ENCODE measurements at places on chromosomes 2 and 18.

GRCh38 chr2:84901593-84902120, 3.8 kb upstream of the TMSB10 start:
- no peak for DNase-seq

DNA sequence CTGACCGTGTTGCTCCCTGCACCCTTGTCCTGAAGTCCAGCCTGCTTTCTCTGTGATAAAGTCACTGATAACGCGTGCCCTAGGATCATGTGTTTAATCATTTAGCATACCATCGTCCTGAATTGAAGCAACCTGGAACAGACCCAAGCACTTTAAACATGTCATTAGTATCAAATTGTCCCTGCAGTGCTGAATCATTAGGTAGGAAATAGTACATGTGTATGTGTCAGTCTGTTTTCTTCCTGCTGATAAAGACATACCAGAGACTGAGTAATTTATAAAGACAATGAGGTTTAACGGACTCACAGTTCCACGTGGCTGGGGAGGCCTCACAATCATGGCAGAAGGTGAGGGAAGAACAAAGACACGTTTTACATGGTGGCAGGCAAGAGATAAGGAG, 2.8 kb downstream of the ASB18 start:
- DNase-seq = no peak

DNA sequence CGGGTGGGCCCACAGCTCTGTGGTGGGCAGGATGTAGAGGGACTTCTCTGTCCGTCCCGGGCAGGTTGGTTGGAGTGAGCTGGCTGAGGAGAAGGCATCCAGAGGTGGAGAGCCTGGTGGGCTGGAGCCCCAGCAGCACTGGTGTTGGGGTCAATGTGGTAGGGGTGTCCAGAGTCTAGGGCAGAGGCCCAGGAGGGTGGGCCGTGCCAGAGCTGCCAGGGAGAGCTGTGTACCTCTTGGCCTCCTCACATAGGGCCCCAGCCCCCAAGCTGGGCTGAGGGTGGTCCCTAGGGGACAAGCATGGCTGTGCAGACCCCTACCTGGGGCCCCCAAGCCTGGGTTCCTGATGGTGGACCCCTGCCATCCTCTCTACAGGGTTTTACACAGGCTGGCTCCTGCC, 16.0 kb downstream of the ANO7 start:
- no peak for DNase-seq

DNA sequence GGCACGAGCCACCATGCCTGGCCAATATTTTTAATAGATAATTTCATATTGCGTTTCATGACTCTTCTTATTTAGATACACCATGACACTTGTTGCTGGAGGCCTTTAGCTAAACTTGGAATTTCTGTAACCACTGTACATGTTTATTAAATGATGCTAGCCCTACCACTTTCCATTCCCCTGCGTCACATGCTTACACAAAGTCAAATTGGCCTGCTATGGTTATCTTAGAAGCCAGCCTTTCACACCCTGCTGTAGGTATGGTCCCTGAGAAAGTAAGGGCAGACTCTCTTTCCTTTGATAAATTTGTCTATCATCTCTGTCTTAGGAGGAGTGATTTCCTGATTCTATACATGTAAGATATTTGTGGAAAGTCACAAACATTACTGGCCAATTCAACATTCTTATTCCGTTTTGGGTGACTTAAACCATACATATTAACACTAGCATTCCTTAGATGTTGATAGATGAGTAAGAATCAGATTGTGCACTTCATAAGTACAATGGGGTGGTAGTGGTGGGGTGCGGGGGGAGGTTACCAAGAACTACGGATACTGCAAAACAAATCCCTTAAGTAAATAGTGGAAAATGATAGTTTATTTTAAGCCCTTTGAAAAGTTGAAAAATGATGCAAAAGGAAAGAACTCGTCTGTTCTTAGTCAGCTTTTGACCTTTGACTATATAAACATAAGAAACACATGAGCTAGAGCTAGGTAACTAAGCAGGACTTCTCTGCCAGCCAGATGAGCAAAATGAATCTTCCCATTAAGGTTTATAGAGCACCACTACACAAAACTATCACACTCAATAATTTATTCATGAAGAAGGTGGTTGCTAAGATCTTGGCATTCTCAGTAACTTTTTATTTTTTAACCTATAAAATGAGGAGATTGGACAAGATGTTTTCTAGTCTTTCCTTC, 7.9 kb upstream of the NDUFV2 start:
- DNase-seq = no peak

DNA sequence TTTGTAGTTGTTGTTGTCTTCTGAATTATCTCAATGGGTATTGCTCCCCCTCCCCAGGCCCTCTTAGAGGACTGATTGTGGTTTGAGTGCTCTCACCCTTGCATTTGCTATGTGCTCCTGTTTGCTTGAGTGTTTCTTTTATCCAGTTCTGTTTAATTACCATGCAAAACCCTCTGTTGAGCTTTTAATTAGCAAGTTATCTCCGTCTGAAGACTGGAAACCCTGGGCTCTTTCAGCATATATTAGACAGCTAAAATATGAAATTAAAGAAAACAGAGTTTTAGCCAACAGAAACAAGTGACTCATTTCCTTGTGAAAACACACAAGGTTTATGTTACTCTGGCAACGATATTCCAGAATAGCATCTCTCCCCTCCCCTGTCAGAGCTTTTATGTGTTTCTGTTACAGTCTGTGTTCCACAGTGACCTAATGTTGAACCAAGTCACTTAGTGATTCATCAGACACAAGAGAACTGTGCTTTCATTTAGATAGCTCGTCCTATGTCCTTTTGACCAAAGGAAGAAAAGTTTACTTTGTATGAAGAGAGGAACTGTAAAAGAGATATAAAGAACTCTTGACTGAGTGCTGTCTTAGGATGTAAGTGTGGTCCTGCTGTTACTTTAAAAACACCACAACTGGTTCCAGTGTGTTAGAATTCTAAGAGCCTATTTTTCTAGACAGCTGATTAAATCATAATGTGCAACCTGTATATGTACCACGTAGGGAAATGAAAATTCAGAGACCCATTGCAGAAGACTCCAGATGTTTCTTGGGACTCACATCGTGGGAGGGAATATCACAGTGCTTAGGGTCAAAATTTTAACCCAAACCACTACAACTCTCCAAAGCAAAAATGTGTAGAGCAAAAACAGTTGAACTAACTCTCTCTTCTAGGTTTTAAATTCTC, 172.8 kb upstream of the RBMS1 start:
- DNase-seq = no peak
